ENCODE measurements at places on chromosomes 2 and 18. TPM values are rescaled to one million over a fixed set of nuclear protein-coding genes. Genes with fewer than 3 reads are reported as not detected.

The ASXL2 gene
- 32.7 TPM for total RNA-seq

The STPG4 gene
- 0.75 TPM for total RNA-seq

The ADGRF3 gene
- 0.13 TPM for total RNA-seq

DNA sequence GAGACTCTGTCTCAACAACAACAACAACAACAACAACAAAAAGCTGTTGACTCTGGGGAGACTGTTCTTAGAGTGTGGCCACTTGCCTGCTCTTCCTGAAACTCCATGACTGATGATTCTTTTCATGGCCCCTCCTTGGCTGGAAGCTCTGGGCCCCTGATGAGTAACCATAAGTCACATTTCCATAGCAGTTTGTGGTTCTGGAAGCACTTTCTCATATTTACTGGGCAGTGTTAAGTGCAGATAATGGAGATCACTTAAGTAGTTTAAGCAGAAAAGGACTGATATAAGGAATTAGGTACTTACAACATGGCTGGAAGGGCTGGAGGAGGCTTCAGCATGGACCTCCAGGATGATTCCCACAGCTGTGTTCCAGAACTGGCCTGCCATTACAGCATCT lies 147.3 kb upstream of the DLX2 start:
- DNase-seq: no peak

- no peak for DNase-seq
These were observed 80.2 kb upstream of the ITGA4 start for GRCh38 chr2:181376999-181377398.

DNA sequence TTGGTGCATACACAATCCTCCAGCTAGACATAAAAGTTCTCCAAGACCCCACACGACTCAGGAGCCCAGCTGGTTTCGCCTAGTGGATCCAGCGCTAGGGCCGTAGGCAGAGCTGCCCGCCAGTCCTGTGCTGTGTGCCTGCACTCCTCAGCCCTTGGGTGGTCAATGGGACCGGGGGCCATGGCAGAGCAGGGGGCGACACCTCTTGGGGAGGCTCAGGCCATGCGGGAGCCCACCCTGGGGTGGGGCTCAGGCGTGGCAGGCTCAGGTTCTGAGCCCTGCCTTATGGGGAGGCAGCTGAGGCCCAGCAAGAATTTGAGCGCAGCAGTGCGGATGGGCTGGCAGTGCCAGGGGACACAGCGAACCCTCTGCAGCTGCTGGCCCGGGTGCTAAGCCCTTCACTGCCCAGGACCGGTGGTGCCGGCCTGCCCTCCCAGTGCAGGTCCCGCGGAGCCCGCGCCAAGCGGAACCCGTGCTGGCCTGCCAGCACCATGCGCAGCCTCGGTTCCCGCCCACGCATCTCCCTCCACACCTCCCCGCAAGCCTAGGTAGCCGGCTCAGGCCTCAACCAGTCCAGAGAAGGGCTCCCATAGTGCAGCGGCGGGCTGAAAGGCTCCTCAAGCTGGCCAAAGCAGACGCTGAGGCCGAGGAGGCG lies 1566.6 kb upstream of the SLC39A10 start:
- peak; percentile 62 for DNase-seq

- DNase-seq: peak; percentile 73
These were observed 20.0 kb upstream of the RESP18 start for GRCh38 chr2:219352448-219353023.

The PSD4 gene
- 9.5 TPM for total RNA-seq
